ENCODE measurements at places on chromosomes 4 and X.

DNA sequence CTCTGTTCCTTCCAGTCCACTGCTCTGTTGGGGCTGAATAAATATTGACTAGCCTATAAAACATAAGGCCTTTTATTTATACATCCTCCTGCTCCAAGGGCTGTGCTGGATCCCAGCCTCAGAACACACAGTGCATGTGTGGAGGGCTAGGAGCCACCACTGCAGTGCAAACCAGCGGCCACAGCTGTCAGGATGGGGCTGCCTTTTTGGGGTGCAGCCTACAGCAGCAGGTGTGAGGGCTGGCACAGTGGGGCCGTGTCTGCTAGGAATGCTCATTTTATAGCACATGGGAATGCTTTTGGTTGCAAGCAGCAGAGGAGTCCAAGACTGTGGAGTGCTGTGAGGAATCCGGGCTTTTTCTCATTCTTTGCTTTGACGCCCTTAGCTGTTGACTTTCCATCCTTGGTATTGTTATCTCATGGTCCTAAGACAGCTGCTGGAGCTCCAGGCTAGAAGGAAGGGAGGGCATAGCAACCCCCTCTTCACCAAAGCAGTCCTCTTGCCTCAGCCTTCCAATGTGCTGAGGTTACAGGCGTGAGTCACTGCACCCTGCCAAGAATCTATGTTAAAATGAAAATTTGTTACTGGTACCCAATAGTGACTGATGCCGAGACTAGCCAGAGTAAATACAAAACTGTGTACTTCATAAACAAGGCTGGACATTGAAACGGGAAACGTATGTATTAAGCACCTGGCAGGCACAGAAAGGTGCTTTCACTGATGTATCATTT is 334.3 kb upstream of the GATB start:
- no peak for DNase-seq

- no peak for DNase-seq
Observed at GRCh38 chrX:118528071-118528737, 32.6 kb downstream of the DOCK11 start.

- no peak for DNase-seq
Observed at GRCh38 chr4:165369522-165369921, 9.3 kb upstream of the CPE start.

DNA sequence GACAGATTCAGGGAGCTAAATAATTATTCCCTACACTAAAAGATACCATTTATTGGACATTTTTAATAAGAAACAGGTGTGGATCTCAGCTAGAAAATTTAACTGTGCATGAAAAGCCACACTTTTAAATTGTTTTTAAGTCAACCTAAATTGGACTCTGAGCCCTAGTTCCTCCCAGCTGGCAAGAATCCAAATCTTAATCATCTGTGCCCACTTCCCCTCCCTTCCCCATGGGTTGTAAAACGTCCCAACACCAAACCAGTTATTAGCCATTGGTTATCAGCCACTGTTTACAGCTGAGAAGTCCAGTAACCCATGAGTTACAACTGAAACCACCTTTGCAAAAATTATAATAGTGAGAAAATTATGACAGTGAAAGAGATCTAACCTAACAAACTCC is 125.6 kb upstream of the S100G start:
- no peak for DNase-seq

GRCh38 chr4:22695029-22695428 is 2.3 kb downstream of the GBA3 start:
- DNase-seq = no peak

- no peak for DNase-seq
Observed at GRCh38 chrX:19540076-19540475, 24.8 kb upstream of the MAP3K15 start.

GRCh38 chr4:81215931-81216330 is 909 bp upstream of the PRKG2 start:
- DNase-seq = no peak

GRCh38 chrX:115602729-115603389 is 41.9 kb downstream of the PLS3 start:
- DNase-seq = no peak

DNA sequence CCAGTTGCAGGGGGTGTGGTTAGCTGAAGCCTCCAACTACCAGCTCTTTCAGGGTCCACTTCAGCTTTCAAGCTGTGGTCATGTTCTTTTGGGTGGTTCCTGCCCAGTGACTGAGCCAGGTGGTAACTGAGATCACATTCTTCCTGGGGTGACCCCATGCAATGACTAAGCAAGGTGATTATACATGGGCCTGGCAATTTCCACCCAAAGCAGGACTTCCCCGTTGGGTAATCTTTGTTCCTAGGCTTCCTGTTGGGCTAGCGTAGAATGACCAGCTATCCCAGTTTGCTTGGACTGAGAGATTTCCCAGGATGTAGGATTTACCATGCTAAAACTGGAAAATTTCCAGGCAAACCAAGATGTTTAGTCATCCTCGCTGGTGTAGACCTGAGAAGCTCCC is 18.4 kb upstream of the MAGEB17 start:
- DNase-seq = no peak

GRCh38 chrX:71082124-71082647 is 13.5 kb upstream of the FOXO4 start:
- no peak for DNase-seq

GRCh38 chr4:84848432-84848831 is 118.1 kb downstream of the WDFY3 start:
- DNase-seq = no peak

GRCh38 chr4:16235209-16235608 is 8.9 kb upstream of the TAPT1 start:
- DNase-seq = no peak

DNA sequence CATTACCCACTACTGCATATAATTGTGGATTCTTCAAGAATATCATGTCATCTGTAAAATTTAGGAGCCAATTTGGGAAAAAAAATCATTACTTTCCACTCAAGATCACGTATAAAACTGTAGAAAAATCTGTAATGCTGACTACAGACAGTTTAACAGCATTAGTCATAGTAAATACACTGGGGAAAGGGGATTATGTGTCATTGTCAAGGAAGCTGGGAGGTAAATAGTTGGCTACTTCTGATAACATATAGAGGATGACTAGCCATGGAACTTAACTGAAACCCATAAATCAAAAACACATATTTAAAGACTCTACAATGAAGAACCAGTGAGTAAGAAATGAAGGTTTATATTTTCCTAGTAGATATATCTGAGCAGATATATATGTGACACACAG is 1666.4 kb upstream of the IGFBP7 start:
- no peak for DNase-seq

DNA sequence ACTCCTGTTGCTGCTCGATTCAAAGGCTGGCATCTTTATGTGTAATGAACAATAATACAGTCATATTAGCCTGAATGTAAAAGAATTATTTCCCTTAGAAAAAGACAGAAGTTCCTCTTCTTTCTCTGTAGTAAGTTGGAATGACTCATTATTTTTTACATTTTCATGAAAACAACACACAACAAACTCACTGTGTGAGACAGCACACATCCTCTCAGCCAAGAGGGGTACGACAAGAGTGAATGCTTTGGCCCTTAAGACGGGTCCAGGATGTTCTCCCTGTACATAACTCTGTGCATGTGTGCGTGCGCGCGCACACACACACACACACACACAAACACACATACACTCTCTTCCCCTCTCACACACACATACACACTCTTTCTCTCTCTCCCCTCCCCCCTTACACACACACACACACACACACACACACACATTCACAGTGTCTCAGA is 72.8 kb downstream of the MANBA start:
- no peak for DNase-seq

- no peak for DNase-seq
Observed at GRCh38 chr4:33940281-33940680, 2304.0 kb downstream of the ARAP2 start.

DNA sequence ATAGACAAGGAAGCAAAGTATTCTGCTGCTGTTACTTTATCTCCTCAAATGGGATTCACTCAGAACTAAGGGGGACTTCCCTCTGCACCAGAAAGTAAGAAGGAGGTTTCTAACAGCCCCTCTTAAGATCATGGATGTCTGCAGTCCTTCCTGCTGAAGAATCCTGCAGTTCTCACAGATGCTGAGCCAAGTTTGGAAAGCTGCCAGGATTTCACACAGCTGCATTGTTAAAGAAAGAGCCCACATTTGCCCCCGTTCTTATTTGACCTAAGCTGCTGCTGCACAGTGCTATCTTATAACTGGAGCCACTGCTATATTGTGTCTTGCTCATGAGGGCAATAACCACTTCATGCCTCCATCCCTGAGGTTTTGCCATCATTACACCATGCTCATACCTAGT is 81.1 kb downstream of the FAAH2 start:
- no peak for DNase-seq

DNA sequence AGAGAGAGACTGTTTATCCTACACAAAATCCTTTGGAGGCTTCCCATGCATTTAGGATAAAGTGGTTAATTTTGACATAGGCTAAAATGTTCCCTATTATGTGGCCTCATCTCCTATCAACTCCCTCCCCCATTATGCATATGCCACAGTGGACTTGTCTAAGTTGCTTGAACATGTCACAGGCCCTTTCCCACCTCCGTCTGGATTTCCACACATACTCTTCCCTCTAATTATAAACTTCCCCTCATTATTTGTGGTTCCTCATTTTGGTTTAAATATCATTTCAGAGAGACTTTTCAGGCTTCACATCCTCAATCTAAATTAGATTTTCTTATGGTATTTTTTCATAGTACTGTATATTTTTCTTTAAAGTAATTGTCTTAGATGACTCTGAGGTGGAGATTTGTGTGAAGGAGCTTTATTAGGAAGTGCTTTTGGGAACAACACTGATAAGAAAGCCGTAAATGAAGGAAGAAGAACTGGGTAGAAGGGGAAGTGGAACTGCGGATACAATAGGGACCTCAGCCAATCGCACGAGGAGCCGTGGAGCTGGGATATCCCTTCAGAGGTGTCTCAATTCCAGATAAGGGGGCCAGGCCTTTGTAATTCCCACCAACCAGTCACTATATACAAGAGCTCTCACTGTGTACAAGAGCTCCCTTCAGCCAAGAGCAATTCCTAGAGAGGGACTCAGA is 7.9 kb downstream of the C4orf17 start:
- no peak for DNase-seq

GRCh38 chr4:156775813-156776212 is 195.8 kb downstream of the PDGFC start:
- no peak for DNase-seq

GRCh38 chr4:64882311-64883086 is 473.2 kb upstream of the TECRL start:
- no peak for DNase-seq

GRCh38 chr4:63764400-63764799 is 644.9 kb downstream of the TECRL start:
- no peak for DNase-seq

- DNase-seq = no peak
Observed at GRCh38 chrX:154396973-154397887, 947 bp upstream of the RPL10 start.

DNA sequence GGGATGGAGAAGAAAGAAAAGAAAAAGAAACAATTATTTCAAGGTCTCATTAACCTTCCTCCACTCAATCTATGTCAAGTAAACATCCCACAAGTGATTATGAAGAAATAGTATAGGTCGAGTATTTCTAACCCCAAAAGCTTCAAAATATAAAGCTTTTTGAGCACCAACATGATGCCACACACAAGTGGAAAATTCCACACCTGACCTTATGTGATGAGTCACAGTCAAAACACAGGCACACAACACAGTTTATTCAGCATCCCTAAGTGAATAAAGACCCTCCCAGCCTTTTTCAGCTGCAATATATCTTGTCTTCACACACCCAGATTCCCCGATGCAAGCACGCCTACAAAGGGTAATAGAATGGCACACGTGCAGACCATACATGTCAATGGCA is 51.7 kb upstream of the VEGFC start:
- no peak for DNase-seq

DNA sequence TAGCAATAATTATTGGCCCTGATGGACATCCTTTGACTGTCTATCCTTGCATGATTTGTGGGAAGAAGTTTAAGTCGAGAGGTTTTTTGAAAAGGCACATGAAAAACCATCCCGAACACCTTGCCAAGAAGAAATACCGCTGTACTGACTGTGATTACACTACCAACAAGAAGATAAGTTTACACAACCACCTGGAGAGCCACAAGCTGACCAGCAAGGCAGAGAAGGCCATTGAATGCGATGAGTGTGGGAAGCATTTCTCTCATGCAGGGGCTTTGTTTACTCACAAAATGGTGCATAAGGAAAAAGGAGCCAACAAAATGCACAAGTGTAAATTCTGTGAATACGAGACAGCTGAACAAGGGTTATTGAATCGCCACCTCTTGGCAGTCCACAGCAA is 60.7 kb downstream of the ZFX start:
- no peak for DNase-seq

GRCh38 chr4:52377563-52377962 is 281.5 kb downstream of the USP46 start:
- no peak for DNase-seq

DNA sequence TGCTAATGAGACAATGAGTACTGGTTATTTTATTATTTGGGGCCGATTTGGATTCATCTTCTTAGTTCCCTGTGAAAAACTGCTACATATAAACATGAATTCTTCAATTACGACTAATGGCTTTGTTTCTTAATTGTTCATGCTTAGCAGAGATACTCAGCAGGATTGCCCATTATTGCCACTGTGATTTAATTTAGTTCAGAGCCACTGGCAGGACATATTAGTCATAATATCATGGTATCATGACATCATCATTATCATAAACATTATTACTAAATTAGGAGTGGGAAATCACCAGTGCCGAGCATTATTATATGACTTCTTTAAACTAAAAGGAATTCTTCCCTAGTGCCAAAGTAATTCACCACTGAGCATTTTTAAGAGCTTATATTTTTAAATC is 201.4 kb downstream of the SPOCK3 start:
- DNase-seq = no peak

- DNase-seq = no peak
Observed at GRCh38 chr4:118751629-118752323, 66.6 kb downstream of the METTL14 start.

- no peak for DNase-seq
Observed at GRCh38 chr4:148053298-148054003, 321.6 kb downstream of the ARHGAP10 start.

- no peak for DNase-seq
Observed at GRCh38 chr4:15557786-15558550, 88.3 kb downstream of the CC2D2A start.

DNA sequence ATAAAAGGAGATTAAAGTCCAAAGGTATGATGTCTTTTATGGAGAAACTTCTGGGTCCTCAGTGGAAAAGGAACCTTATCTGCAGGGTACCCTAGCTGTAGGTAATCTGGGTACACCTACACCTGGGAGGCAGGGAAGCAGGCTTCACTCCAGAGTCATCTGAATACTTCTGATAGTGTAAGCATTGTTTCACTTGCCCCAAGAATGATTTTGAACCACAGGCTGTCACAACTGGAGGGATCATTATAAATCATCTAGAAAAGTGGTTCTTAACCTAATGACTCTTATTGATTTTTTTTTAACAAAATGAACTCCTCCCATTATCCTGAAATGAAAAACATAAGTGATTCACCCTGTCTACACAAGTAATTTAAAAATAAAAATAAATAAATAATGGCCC is 44.0 kb upstream of the STK26 start:
- DNase-seq = no peak

- no peak for DNase-seq
Observed at GRCh38 chr4:169593050-169593560, 19.3 kb downstream of the NEK1 start.

Data from cortex of kidney (tissue), 1 donor.